HS-5 (cell line): ENCODE measurements at places on chromosomes 6 and 20.

- DNase-seq: no peak
Observed at GRCh38 chr6:142387997-142388815, 86.4 kb downstream of the ADGRG6 start.

- no peak for DNase-seq
Observed at GRCh38 chr6:158496700-158497099, 63.2 kb upstream of the TMEM181 start.

DNA sequence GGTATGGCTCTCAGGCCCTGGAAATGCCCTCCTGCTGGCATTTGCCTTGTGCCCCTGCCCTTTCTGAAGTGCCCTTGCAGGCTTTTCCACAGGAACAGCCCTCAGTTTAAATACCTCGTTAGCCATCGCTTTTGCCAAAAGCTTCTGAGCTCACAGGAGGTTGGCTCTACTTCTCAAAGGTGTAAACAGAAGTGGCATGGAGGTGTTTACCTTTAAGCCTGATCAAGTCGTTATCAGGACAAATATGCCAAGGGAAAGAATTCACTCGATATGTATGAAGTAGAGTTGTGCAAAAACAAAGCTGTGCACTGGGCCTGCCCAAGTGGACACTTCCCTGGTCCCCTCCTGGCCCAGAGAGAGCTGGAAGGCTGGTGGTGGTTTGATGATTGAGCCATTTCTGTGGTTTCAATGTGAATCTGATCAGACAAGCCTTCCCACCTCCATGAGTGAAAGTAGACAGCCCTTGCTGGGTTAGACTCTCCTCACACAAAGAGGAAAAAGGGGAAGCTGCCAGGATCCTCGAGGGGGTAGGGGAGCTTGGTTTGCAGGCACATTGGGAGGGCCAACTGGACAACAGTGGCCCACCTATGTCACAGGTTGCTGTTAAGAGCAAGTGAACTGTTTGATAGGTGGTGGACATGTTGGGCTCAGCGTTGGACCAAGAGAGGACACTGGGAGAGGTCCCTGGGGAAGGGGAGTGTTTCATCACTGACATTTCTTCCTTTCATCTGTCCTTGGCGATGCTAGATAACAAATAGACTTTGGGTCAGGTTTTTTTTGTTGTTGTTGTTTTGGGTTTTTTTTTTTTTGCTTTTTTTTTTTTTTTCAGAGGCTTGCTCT lies 98.7 kb downstream of the ZDHHC14 start:
- DNase-seq: no peak

DNA sequence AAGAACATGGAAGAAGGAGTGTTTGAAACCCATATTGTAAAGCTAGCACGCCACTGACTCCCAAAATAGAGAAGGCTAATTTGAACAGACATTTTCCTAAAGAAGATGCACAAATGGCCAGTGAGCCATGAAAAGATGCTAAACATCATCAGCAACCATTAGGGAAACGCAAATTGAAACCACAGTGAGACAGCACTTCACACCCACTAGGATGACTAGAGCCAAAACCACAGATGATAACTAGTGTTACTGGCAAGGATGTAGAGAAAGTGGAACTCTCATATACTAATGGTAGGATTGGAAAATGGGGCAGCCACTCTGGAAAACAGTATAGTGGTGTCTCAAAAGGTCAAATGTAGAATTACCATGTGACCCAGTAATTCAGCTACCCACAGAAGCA lies 58.2 kb downstream of the BMP7 start:
- no peak for DNase-seq

- DNase-seq: no peak
Observed at GRCh38 chr6:106530026-106530425, 99.3 kb downstream of the RTN4IP1 start.

- DNase-seq: no peak
Observed at GRCh38 chr6:75409286-75409685, 84.3 kb downstream of the FILIP1 start.

DNA sequence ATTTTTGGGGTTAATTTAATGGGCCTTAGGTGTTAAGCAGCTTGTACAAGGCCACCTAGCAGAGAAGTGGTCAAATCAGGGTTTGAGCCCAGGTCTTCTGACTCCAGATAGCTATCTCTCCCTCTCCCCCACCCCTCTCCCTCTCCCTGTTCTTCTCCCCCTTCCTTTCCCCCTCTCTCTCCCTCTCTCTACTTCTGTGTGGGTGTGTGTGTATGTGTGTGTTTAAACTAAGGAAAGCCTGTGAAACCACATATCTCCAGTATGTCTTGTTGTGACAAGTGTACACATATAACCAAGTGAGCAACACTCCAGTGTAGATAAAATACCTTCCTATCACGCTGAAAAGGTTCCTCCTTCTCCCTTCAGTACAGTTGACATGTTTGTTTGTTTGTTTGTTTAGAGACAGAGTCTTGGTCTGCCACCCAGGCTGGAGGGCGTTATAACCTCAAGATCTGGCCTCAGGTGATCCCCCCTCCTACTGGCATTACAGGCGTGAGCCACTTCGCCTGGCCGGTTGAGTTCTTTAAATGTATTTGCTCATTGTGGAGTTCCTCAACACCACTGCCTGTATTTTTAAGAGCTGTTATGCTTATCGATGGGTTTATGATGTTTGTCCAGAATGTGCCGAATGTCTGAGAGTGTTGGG lies 140.4 kb downstream of the JARID2 start:
- no peak for DNase-seq
